ENCODE measurements at places on chromosomes 5 and 9.

DNA sequence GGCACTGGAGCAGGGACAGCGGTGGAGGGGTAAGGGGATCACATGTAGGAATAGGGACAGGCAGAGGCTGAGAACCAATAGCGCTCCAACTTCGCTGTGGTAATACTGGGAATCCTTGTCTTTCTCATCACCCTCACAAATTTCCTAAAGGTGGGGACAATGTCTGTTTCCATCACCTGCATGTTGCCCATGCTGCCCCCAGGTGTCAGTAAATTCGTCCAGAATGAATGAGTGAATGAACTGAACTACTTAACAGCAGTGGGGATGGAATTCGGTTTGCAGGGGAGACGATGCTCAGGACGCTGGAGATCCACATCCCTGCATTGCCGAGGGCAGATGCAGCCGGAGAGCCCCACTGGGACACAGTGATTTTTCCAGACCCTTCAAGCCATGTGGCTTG, 129.9 kb downstream of the PDZD2 start:
- DNase-seq = no peak

DNA sequence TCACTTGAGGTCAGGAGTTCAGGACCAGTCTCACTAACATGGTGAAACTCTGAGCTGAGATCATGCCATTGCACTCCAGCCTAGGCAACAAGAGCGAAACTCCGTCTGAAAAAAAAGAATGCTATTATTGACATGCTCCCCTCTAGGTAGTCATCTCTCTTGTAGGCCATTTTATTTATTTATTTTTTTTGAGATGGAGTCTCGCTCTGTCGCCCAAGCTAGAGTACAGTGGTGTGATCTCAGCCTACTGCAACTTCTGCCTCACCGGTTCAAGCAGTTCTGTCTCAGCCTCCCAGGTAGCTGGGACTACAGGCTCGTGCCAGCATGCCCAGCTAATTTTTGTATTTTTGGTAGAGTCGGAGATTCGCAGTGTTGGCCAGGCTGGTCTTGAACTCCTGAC, 20.6 kb upstream of the NIM1K start:
- no peak for DNase-seq

DNA sequence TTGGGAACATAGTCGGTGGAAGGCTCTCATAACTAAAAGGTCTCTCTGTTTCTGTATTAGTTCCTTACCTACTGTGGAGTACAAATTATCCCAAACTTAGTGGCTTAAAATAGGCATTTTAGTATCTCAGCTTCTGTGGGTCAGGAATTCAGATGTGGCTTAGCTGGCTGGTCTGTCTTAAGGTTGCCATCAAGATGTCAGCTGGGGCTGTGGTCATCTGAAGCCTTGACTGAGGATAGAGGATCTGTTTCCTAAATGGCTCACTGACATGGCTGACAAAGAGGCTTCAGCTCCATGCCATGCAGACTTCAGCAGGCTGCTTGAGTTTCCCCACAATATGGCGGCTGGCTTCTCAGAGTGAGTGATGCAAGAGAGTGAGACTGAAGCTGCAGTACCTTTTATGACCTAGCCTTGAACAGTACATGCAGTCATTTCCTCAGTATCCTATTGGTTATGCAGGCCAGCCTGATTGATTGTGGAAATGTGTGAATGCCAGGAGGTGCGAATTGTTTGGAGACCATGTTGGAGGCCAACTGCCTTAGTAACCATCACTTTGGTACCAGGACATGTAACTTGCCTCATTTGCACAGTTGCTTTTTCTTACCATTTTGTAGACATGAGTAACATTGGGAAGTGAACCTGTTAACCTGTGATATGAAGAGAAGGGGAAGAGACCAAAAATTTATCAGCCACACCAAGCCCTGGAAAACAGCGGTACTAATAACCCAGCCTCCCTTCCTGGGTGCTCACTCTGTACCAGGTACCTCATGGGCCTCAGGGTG, 152.8 kb upstream of the IER5L start:
- DNase-seq = no peak

- DNase-seq = no peak
Measured at GRCh38 chr5:59943452-59944113, 50.1 kb upstream of the PDE4D start.

DNA sequence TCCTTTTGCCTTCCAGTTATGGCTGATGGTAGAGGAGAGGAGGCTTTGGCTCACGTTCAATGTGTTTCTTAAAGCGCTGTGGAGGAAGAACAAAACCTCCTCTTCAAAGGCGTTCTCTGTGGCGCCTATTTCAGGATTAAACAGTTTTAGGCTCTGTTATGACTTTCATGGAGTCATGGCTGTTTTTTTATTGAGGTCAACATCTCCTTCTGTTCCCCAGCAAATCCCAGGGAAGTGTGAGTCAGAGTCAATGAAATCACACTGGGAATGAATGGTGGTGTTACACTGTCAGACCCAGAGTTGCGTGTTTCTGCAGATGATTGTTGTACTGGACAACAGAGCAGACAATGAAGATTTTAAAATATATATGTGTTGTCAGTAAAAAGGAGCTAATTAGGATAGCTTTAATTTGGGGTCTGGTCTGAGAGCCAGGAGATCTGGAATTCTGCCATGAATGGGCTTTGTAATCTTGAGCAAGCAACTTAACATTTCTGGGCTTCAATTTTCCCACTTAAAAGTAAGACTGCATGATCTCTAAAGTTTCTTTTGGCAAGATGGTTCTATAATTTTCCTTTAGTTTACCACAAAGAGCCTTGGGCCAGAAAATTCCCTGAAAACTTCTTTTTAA, 240.7 kb downstream of the CSNK1G3 start:
- DNase-seq = peak; percentile 63

- no peak for DNase-seq
Measured at GRCh38 chr5:135709208-135709575, 125.3 kb upstream of the SLC25A48 start.

GRCh38 chr5:38608874-38609273, 52.4 kb upstream of the LIFR start:
- no peak for DNase-seq
